ENCODE measurements at places on chromosomes 16 and 17. TPM values are rescaled to one million over a fixed set of nuclear protein-coding genes. Genes with fewer than 3 reads are reported as not detected.

IRX5 gene
- 1.1 TPM for polyA plus RNA-seq

AANAT gene
- not detected for polyA plus RNA-seq

VMO1 gene
- polyA plus RNA-seq: 6.8 TPM

AGRP gene
- polyA plus RNA-seq: not detected

SALL1 gene
- polyA plus RNA-seq: 0.84 TPM

RNF112 gene
- 4.2 TPM for polyA plus RNA-seq

CIAPIN1 gene
- polyA plus RNA-seq: 46.1 TPM

SYNGR3 gene
- polyA plus RNA-seq: 1.0 TPM

CD300LB gene
- 0.83 TPM for polyA plus RNA-seq

HYDIN gene
- 2.8 TPM for polyA plus RNA-seq

MYL11 gene
- 3,589 TPM for polyA plus RNA-seq

GRCh38 chr17:59400858-59401257 lies 69.4 kb downstream of the YPEL2 start:
- no peak for DNase-seq

GRCh38 chr17:10384175-10384574 lies 11.4 kb upstream of the MYH13 start:
- peak; percentile 30 for DNase-seq

- no peak for DNase-seq
Observed at GRCh38 chr17:82241183-82241925, 12.5 kb downstream of the SLC16A3 start.

DNA sequence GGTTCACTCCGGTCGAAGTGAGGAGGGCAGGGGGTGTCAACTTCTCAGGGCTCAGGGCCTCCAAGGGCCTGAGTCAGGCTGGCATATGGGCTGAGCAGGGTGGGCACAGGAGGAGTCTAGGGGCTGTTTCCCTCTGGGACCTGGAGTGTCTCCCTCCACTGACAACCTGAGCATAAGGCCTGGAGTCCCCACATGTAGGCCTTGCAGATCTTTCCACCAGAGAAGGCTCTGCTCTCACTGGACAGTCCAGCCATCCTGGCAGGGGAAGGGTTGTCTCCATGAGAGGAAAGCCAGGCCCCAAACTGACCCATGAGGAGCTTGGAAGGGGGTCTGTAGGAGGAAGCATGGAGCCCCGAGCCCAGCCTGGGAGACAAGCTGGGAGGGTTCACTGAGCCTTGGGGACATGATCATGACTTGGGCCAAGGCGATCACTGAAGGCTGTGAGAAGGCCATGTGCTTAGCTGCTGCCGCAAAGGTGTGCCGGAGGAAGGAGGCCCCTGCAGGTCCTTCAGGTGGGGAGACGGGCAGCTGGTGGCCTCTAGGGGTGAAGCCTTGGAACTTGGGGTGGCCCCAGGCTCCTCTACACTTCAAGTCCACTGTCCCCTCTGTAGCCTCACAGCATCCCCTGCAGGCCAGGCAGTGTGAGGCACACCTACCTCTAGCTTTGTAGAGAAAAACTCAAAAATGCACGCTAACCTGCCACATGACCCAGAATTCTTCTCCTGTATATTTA lies 9.9 kb downstream of the CMTM2 start:
- no peak for DNase-seq

DNA sequence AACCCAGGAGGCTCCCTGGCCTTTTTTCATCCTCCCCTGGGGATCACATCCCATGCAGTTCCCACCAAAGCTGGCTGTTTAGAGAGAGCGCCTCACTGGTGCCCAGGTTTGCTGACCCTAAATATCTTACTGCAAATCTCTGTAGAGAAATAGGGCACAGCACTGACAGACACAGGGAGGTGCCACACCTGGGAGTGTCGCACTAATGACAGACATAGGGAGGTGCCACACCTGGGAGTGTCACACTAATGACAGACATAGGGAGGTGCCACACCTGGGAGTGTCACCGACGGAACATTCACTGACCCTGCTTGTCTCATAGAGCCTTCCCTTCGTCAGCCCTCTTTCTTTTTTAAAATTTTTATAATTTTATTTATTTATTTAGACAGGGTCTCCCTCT lies 25.6 kb downstream of the UNK start:
- no peak for DNase-seq

DNA sequence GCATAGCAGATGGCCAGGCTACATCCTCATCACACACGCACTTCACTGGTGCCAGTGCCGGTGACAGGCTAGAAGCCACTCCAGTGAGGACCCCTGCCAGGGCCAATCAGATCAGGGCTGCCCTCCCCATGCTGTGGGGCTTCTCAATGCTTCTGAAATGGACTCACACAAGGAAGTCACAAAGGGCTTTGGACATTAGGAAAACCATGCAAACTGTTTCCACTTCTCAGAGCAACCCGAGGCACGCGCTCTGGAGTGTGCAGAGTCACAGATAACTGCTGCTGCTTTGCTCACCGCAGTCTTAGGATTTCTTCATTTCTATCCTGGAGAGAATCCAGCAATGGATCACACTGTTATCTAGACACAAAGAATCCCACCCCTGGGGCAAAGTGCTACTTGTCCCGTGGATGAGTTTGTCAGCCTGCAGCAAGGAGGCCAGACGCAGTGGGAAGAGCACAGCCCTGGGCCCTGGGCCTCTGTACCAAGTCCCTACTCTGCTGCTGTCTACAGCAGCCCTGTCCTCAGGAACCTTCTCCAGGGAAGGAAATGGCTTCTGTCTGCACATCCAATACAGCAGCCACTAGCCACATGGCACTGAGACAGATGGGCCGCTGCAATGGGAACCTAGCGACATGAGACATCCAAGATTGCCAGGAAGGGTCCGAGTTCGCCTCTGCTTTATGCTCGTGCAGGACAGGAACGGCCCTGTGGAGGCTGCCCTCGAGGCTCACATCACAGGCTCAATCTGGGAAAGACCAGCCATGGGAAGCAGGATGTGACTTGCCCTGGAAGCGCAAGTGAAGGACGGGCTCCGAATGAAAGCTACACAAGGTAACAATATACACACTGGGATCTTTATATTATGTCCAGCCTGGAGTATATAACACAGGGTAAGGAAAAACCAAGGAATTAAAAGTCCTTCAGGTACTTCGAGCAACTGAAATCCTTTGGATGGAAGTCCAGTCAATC lies 169.3 kb downstream of the ZFHX3 start:
- DNase-seq: no peak

DNA sequence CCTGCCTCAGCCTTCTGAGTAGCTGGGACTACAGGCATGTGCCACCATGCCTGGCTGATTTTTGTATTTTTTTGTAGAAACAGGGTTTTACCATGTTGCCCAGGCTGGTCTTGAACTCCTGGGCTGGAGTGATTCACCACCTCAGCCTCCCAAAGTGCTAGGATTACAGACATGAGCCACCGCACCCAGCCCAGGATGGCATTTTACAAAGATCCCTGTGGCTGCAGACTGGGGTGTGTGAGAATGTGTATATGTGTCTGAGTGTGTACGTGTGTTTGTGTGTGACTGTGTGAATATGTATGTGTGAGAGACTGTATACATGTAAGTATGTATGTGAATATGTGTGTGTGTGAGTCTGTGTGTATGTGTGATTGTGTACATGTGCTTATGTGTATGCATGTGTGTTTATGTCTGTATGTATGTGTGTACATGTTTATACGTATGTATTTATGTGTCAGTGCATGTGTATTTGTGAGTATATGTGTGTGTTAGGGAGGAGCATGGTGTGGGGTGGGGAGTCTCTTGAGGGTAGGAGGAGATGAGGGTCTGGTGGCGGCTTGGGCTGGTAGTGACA lies 17.0 kb downstream of the RPTOR start:
- no peak for DNase-seq

DNA sequence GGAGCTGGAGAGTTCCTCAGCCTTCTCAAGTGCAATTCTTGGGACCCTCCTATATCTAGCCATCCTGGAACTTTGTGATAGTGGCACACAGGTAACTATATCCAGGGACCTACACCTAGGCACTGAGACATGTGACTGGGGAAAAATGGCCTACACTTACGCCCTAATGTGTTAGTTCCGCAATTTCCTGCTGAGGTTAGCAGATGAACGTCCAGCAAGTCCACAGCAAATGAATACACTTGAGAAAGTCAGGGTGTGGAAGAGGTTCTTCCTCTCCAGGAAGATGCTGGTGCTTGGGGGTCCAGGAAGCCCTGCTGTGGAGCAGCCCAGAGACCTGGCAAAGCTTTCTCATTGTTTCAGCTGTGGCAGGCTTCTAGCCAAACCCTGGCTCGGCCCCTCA lies 20.8 kb downstream of the PIK3R5 start:
- no peak for DNase-seq

DNA sequence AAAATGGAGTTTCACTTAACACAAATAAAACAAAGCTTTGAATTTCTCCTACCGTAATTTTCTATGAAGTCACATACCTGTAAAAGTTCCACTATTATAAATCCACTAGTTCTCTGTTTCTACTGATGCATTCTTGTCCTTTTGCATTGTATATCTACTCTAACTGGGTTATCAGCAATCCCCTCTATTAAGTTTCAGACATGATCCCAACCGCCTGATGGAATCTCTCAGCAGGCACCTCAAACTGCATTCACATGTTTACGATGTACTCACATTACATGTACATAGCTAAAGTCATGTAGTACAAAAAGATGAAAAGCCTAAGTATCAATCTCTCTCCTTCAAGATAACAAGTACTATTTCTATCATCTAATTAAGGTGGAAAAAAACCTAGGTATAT lies 64.9 kb downstream of the MED13 start:
- no peak for DNase-seq

- no peak for DNase-seq
Observed at GRCh38 chr16:49959552-49960277, 65.3 kb upstream of the CNEP1R1 start.

DNA sequence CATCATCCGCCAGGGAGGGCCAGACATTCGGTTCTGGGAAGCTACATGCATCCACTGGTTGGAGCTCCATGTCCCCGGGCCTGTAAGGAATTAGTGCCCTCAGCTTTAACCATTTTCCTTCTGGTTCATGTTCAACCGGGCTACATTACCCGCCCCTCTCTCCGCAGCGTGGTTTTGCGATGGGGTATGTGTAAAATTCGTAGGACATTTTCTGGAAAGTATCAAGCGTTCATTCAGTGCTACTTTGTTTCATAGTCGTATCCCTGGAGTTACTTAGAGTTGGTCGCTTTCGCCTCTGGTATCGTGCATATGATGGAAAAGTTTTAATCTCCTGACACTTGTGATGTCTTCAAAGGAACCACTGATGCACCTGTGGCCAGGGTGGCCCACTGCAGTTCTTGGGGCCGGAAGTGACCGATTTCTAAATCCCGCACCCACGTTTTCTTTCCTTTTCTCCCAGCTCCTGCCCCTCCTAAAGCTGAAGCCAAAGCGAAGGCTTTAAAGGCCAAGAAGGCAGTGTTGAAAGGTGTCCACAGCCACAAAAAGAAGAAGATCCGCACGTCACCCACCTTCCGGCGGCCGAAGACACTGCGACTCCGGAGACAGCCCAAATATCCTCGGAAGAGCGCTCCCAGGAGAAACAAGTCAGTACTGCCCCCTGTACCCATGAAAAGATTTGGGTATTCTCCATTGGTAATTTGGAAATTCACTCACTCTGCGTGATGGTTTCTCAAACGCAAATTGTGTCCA lies 637 bp downstream of the RPL23A start:
- DNase-seq: no peak

GRCh38 chr17:17525311-17525710 lies 29.1 kb upstream of the RASD1 start:
- DNase-seq: no peak

- DNase-seq: peak; percentile 50
Observed at GRCh38 chr17:17913695-17914332, 58.4 kb downstream of the TOM1L2 start.

DNA sequence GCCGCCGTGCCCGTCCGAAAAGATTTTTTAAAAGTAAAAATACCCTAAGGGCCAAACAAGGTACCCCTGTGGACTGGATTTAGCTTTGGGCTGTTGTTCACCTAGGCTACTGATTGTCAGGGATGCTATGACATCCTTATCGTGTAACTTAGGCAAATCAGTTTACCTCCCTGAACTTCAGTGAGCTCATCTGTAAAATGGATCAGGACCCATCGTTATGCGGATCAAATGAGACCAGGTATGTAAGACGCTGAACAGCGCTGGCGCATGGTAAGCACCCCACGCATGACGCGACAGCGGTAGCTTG lies 658 bp upstream of the ZNF771 start:
- no peak for DNase-seq

GRCh38 chr16:57244463-57244766 lies 644 bp upstream of the ARL2BP start:
- DNase-seq: no peak

DNA sequence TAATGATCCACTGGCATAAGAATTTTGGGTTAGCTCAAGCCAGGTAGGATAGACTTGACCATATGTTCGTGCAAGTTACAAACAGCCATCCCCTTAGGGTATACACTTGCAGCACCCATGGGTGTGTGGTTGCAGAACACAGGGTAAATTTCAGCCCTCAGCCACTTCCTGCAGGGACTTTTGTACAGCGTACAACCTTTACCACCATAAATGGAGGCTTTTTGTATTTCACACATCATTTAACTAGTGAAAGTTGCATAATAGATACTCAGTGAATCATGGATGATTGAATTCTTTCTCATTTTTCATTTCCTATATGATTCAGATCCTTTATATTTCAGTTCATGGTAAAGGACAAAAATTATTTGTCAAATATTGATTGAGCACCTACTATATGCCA lies 473.9 kb downstream of the CDH13 start:
- DNase-seq: no peak

- DNase-seq: no peak
Observed at GRCh38 chr17:58375256-58375655, 23.3 kb upstream of the SUPT4H1 start.

- DNase-seq: no peak
Observed at GRCh38 chr17:41329279-41329948, 13.9 kb upstream of the KRTAP17-1 start.

DNA sequence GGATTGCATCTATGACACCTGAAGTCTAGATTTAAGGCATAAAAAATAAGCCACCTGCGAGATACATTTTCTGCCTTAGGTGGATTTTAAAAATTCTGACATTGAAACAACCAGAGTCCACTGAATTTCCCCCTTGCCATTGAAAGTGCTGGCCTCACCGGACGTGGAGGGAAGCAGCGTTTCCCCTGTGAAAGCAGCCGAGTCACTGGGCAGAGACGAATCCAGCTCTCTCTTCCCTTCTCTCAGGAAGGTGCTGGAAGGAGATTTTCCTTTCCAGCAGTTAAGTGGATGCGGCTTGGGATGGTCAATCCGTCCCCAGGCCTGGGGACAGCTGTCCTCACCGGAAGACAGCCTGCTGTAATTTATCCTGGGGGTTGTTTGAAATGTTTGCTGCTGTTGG lies 270.9 kb upstream of the FOXF1 start:
- no peak for DNase-seq

DNA sequence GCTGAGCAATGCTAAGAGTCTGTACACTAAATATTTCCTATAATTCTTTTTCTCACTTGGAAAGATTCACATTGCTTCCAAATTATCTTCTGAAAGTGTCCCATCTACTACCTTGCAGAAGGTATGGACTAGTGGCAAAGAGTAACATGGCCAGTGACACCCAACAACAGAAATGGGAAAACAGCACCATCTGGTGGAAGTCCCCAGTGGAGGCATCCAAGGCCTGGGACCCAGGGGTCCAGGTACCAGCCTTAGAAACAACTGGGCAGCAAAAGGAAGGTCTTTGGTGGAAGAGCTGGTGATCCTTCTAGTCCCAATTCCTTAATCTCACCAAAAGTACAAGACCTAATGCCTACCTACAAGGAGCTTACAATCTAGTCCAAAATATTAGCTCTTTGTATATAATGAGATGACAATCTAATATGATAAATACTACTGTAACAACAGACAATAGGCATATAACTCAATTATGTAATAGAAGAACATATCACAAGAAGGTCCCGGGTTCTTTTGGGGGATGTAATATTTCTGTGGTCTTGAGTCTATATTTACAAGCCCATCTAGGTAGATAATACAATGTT lies 55.3 kb downstream of the SKAP1 start:
- no peak for DNase-seq

GRCh38 chr17:63529711-63530556 lies 6.8 kb downstream of the KCNH6 start:
- no peak for DNase-seq

Measured in muscle of arm (tissue), 14 donors.